ENCODE measurements at places on chromosomes 16 and 17.

DNA sequence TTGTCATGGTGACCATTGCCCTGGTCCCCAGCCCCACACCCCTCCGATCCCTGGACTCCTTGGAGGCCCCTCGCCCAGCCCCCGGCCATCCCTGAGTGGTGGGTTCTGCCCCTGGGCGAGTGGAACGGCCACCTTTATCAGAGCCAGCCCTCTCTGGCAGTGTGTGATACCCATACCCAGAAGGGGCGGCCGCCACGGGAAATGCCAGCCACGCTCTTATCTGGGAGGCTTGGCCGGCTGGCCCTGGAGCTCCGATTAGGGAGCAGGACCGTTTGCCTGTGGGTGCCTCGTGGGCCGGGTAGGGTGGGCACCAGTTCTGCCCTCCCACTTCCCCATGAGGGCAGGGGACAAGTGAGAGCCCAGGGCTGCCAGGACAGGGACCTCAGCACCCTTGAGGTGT is 58.3 kb upstream of the ZC3H18 start:
- no peak for DNase-seq

- no peak for DNase-seq
Observed at GRCh38 chr17:78726513-78726912, 55.6 kb downstream of the CYTH1 start.

GRCh38 chr16:2706085-2706484 is 13.9 kb downstream of the PRSS27 start:
- no peak for DNase-seq

DNA sequence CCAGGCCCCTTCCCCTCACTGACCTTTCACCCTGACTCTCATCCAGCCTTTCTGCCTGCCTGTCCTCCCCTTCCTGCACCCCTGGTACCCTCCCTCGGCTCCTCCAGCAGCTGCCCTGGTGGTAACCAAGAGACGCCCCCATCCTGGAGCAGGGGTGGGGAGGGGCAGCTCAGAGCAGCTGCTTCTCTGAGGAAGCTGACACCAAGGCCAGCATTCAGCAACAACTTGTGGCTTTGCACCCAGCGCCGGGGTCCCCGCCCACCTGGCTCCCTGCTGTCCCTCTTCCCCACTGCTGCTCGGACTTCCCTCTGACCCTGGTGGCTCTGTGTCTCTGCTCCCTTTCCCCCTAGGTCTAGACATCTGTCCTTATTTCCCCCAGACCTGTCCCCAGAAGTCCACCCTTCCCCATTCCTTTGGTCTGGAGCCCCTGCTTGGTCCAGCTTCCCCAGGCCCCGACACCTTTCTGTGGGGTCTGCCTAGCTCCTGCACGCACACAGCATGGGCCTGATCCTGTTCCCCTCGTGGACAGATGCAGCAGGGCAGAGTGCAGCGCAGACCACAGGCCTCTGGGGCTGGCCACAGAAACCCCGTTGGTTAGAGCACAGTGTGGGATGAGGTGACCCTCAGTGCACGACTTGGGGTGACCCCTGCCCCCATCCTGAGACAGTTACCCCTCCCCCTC is 1.2 kb upstream of the ATP2A1 start:
- DNase-seq, result no peak

GRCh38 chr16:31527734-31528274 is at the start of gene AHSP:
Gene AHSP, plus strand, starts transcription at chr16:31527900. Its CDS starts 240 bp downstream, at chr16:31528140.
- DNase-seq, result no peak

DNA sequence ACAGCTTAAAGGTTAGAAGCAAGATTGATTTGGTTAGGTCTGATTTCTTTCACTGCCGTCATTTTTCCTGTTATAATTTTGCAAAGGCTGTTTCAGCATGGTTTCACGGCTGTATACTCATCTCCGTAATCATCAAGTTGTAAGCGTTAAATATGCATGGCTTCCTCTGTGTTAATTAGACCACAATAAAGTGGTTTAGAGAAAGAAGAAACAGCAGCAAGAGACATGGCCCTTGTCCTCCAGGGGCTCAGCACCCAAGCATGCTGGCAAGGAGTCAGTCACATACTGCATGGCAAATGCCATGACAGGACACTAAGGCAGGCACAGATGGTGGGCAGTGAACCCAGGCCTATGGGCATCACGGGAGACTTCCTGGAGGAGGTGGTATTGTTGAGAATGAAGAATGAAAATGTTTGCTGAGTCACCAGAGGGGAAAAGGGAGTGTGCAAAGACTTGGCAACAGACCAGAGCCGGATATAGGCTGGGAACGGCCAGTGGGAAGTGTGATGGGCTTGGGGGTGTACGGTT is 61.4 kb upstream of the PLCG2 start:
- DNase-seq, result peak; percentile 25

DNA sequence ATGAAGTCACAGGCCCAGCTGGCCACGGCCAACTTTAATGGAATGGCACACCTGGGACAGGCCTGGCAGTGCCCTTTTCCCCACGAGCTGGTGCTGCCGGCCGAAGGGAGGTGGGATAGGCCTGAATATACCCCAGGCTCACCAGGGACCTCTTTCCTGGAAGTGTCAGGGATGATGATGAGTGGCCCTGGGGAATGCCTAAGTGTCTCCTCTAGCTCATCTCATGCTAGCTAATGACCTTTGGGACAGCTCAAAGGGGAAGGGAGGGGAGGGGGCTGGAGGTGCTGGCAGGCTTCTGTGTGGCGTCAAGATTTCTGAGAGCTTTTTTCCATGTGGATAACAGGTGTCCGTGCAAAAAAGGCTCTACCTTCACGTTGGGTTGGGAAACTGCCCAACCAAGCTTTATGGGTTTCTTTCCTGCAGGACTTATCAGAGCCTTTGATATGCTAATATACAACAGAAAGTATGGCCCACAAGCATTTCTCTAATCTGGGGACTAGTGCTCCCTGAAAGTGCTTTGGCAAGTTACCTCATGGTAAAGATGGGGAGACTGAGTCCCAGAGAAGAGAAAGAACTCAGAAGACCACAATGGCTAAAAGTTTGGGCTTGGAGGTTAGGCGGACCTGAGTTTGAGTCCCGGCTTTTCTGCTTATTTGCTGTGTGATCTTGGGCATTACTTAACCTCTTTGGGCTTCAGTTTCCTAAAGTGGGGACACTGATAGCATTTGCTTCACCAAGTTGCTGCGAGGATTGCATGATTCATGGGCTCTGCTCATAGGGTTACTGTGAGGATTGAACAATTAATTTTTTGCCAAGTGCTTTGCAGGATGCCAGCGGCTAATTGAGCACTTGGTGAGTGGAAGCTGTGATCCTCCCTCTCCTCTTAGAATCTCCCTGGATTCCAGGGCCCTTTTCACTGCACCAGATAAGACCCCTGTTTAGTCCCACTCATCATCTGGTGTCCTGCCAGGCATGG is 14.0 kb downstream of the ADGRG1 start:
- DNase-seq, result no peak

DNA sequence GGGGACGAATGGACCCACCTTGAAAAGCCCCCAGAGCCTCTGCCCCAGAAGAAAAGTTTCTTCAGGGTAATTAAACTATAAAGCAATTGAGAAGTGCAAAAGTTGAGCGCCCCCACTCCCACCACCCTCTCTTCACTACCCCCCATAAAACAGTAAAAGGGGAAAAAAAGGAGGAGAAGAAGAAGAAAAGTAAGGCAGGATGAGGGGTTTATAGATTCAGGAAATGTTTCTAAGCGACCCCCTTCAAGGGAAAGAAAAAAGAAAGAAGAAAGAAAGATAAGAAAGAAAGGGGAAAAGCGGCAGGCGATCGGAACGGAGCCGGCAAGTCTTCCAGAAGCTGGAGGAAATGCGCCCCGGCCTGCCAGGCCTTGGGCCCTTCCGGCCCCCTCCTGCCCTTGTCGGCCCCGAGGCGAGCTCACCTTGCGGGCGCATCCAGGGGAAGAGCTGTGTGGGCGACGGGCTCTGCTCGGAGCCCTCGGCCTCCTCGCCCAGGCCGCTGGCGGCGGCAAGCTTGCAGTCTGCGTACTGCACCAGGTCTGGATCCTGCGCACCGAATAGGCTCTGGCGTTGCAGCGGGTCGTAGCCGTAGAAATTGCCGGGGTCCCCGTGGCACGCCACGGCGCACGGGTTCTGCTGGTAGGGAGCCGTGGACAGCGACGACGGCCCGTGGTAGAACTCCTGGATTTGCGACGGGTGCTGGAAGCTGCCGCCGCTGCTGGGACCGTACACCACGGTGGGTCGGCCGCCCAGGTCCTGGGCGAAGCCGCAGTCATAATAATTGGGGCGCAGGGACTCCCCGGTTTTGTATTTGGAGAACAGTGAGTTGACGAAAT is 1.0 kb downstream of the HOXB8 start:
- no peak for DNase-seq

DNA sequence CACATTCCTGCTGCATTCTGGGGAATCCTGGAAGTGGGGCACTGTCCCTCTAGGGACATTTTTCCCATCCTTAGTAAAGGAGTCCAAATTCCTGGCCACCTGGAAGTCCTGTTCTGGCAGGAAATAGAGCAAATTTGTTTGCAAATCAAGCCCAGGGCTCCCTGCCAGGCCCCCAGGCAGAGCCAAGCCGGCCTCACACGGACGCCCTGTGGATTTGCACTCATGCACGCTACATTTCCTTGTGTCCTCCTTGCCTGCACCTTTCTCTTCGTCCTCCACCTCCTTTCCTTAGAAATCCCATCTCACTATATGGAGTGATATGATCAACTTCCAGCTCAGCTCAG is 7.0 kb upstream of the CALB2 start:
- DNase-seq, result peak; percentile 9

GRCh38 chr16:76389126-76389525 is 111.9 kb downstream of the CNTNAP4 start:
- no peak for DNase-seq

- peak; percentile 69 for DNase-seq
Observed at GRCh38 chr17:68290268-68290954, 516 bp downstream of the SLC16A6 start.

DNA sequence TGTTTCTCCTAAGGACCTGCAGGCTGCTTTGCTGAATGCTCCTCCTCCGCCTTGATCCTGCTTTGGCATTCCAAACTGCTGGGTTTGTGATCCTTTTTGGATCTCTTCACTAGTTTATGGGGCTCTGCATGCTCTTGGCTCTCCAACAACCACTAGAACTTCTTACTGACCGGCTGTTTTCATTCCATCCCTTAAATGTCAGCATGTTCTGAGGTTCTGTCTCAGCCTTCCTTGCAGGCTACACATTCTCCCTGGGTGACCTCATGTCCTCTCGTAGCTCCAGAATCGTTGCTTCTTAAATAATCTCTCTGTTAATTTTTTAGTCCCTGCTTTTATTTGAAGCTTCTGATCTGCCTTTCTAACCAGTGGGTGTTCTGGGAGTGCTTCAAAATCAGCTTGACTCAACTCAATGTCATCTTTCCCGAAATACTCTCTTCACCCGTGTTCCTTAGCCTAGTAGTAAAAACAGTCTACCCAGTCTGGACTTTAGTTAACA is 119.0 kb upstream of the HS3ST2 start:
- no peak for DNase-seq

GRCh38 chr17:50191359-50192143 is 9.9 kb downstream of the COL1A1 start:
- no peak for DNase-seq

- DNase-seq, result peak; percentile 93
Observed at GRCh38 chr17:7685533-7686221, 1.6 kb downstream of the TP53 start.

- DNase-seq, result peak; percentile 79
Observed at GRCh38 chr16:80527297-80527696, 13.5 kb upstream of the DYNLRB2 start.

- no peak for DNase-seq
Observed at GRCh38 chr17:67068999-67069398, 24.6 kb downstream of the CACNG1 start.

GRCh38 chr16:11914210-11915113 is 1.3 kb downstream of the GSPT1 start:
- DNase-seq, result peak; percentile 49

- no peak for DNase-seq
Observed at GRCh38 chr17:7186241-7186640, 7.1 kb upstream of the ASGR1 start.

DNA sequence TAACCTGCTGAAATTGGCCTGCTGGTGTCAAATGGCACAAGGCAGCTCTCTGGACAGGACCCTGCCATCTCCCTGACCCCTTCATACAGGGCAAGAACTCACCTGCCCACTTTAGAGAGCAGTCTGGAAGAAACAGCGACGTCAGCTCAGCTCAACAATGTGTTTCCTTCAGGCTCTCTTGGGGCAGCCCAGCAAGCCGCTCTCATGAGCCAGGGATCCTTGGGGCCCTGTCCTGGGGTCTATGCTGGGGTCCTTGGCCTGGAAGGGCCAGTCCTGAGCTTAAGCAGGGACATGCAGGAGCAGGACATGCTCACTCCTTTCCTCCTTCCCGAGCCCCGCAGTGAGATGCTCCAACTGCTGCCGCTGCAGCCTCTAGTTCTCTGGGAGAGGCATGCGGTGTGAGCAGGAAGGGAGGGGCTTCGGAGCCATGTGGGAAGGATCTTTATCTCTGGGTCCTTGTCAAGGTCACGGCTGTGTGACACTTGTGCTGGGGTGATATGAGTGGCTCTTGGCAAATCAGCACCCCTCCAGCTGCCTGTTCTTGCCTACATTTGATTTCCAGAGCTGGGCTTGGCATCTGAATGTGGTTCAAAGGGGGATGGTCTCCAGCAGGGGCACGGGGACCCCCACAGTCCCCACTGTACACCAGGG is 3.4 kb downstream of the C1QTNF1 start:
- DNase-seq, result no peak

DNA sequence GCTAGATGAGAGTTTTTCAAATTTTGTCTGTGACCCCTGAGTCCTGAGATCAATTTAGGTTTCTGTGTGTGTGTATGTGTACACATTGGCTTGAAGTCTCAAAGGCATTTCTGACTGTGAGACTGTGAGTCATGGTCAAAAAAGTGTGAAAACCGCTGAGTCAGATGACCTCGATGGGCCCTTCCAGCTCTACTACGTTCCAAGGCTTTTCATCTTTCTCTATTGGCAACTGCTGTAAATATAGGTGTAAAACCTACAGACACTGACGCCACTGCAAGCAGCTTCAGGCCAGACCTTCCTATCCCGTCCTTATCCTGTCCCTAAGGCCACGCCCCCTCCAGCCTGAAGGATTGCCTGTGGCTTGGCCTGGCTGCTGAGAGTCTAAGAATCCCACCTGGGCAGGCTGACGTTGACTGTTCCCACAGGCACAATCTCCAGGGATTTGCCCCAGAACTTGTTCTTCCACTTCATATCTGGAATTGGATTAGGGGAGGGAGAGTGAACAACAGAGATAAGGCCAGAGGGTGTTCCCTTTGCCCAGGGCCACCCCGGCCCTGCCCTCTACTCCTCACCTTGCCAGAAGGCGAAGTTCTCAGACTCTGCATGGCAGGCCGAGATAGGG is 11.3 kb downstream of the OSBPL7 start:
- peak; percentile 40 for DNase-seq

GRCh38 chr16:16014329-16015224 is 65.2 kb downstream of the ABCC1 start:
- DNase-seq, result no peak

GRCh38 chr16:70526403-70526802 is 2.8 kb downstream of the SF3B3 start:
- no peak for DNase-seq

DNA sequence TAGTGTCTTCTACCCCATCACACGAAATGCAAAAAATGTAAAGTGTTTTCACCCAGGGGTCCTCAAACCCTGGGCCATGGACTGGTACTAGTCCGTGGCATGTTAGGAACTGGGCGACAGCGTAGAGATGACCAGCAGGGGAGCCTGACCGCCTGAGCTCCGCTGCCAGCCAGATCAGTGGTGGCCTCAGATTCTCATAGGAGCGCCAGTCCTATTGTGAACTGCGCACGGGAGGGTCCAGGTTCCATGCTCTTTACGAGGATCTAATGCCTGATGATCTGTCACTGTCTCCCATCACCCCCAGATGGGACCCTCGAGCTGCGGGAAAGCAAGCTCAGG is 4.5 kb downstream of the SCARF1 start:
- no peak for DNase-seq

GRCh38 chr17:61405686-61406536 is 6.3 kb downstream of the TBX2 start:
- no peak for DNase-seq
